Esophagus muscularis mucosa (tissue), 4 donors: ENCODE measurements at places on chromosomes 1 and 21.

DNA sequence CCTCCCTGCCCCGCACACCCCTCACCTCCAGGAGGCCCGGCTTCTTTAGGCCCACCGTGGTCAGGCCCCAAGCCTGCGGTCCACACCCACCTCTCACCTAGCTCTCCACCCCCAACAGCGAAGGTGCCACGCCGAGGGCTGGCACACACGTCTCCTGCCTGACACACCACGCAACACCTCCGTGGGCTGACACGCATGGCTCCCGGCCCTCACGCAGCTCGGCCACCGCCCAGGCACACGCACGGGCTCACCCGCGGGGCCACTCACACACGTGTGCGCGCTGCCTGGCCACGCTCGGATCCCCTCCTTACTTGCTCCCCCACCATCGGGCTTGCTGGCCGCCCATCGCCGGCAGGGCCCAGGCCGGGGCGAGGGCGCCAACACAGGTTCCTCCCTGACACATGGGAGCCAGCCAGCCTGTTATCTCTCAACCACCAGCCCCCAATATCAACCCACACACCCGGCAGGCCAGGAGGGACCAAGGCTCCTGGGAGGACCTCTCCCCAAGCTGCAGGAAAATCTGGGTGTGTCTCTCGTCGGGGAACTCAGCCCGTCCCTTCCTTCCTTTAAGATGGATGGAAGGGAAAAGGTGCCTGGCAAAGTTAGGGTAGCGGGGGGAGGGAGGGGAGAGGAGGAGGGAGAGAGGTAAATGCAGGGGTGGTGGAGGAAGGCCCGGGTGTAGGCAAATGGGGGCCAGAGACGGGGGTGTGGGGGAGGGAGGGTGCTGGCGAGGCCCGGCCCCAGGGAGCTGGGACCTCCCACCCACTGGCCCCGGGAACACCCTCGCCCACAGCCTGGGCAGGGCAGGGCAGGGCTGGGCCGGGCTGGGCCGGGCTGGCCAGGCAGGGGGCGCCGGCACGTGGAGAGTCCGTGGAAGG lies 546 bp downstream of the ELOVL1 start:
- no peak for DNase-seq

DNA sequence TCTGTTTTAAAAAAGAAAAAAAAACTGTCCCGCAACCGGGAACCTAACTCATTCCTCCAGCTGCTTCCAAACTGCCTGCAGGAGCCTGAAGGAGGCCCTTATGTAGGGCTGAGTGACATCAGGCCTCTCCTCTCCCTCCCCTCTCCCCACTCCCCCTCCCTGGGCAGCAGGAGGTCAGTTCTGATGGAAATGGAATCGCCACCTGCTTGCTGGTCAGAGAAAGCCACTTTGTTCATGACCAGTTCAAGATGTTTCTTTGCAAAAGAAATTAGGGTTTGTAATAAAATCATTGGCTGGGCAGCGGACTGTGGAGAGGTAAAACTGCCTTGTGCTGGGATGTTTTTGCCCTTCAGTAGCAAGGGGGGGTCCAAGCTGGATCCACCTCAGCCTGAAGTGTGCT lies at the start of gene MAP1LC3C:
TSS of gene MAP1LC3C (minus strand) at position 73 of the 400 bp plus-strand sequence. CDS start 90 bp downstream, outside the sequence.
- no peak for DNase-seq

GRCh38 chr1:93588206-93588605 lies 93.4 kb downstream of the BCAR3 start:
- no peak for DNase-seq

GRCh38 chr1:90402893-90403849 lies 313.9 kb downstream of the BARHL2 start:
- no peak for DNase-seq

DNA sequence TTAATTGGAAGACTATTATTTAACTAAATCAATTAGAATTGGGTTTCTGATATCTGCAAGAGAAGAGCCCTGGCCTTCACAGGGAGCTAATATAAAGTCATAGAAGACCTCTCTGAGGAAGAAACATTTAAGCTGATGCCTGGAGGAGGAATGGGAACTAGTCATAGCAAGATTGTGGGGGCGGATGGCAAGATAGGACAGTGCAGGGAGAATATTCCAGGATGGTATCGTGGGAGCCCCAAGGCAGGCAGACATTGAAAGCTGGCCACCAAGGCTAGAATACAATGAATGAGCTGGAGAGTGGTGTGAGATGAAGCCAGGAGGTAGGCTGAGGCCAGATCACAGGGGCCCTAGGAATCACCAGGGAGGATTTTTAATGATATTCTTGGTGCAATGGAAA lies 20.8 kb upstream of the MYSM1 start:
- peak; percentile 37 for DNase-seq

DNA sequence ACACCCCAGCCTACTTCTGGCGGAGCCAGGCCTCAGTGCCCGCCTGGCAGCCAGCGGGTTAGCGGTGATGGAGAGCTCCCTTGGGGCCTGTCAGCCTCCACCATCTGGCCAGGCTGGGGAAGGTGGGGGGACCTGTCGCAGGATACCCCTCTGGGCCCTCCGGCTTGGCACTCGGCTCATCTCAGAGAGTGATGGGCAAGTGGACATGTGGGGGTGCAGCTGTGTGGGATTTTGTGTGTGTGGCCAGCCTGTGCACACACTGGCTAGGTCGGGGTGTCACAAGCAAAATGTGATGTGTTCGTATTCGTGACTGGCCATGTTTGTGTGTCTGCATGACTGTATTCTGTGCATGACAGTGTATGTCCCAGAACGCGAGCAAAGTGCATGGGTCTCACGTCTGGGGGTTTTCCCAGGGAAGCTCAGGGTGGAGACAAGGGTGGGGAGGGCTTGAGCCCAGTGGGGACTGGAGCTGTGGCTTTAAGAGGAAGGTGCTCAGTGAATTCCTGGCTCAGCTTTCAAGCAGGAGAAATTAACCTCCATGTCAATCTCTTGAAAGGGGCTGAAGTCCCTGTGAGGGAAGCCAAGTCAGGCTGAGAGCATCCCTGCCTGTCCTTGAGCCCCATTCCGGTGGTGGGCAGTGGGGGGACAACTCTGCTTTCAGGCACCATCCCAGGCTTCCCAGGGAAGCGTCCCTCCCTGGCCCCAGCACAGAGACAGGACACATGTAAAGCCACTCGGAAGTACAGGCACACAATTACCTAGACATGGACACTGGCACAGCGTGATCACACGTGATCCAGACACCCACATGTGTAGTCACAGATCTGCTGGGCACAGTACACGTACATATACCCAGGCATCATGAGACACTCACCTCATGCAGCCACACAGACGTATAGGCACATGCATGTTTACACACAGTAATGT lies 21.1 kb upstream of the ADGRB2 start:
- DNase-seq, result no peak

DNA sequence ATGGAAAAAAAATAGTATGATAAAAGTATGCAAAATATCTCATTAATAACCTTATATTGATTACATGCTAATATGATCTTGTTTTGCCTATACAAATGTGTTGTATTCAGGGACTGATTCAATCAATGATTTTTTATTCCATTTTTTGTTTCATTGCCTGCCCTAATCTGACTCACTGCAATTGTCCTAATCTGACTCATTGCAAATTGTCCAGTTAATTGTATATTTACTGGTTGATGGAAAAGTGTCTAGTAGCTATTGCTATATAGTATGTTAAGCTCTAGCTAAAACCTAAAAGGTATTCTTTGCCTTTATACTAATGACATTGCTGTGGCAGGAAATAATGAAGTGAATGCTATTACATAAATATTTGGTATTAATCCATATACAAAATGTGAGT lies 728.9 kb upstream of the ZP4 start:
- DNase-seq, result no peak

DNA sequence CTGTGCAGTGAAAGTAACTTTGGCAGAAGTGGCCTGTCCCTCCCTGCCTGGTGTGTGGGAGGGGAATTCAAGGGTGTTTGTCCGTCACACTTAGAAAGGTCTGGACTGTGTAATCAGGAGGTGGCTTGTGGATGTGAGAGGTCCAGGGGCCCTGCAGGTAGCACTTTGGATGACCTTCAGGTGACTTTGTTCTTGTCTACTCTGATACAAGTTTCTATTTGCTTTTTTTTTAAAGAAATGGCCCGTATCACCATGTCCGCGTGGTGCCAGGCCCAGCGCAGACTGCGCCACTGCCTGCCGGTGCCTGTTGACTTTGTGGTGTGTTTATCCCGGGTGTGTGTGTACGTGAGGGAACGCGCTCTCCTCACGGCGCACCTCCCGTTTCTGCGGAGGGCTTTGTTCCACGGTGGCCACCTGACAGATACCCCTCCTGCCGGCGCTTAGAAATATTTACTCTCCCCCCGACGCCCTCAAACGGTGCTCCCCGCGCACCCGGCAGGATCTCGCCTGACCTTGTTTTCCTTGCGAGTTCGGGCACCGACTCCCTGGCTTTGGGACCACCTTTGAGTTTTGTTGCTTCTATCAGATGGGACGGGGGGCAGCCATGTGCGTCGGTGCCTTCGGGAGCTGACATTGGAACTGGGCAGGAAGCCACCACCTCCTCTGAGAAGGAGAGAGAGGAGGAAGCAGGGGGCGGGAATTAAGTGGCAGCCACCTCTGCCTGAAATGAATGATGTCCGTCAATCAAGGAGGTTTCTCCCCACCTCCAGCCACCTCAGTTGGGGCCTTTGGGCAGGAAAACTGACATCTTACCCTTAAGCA lies 119.4 kb downstream of the PRDM16 start:
- DNase-seq, result no peak

DNA sequence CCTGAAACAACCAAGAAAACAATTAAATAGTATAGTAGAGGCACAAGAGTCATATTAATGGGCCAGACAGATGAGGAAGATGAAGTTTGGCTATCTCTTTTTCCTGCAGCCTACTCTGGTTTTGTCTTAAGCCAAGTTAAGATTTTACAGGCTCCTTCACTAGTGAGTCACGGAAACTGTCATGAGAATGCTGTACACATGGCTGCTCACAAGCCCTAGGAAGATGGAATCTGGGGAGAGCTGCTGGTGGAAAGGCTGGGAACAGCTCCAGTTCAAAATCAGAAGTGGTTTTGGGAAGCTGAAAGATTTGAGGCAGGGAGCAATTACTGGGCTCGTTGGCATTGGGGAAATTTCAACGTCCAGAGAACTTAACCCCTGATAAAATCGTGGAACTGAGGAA lies 46.4 kb upstream of the S1PR1 start:
- DNase-seq, result no peak

DNA sequence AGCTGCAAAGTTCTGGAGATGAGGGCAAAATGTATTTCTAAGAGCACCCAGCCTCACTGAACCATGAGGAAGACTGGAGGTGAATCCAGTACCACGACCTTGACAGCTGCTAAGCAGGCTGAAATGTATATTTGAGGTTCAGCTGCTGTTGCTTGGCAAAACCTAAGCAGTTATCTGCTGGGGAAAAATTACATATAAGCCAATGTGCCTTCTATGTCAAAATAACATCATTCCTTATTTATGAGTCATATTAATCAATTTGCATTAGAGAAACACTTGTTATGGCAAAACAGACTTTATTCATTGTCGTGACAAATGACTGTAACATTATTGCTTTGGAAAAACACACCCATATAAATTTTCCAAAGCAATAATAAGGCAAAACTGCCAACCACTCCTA lies 560.5 kb upstream of the NR5A2 start:
- DNase-seq, result no peak

DNA sequence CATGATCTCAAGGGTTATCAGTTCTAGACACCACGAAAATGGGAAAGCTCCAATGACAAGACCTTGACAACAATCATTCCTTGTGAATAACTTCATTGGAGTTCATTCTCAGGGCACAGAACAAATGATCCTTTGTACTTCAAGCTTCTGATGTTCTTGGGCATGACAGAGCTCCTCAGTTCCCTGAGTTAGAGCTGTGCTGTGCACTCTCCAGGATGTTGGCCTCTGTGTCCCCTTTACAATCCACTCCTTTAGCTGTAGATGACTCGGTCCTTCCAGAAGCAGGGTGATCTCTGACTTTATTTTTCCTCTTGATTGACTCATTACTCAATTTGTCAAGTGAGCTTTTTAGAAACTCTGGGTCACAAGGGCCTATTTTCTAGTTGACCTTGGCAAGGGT lies 3.9 kb upstream of the FAM78B start:
- no peak for DNase-seq

DNA sequence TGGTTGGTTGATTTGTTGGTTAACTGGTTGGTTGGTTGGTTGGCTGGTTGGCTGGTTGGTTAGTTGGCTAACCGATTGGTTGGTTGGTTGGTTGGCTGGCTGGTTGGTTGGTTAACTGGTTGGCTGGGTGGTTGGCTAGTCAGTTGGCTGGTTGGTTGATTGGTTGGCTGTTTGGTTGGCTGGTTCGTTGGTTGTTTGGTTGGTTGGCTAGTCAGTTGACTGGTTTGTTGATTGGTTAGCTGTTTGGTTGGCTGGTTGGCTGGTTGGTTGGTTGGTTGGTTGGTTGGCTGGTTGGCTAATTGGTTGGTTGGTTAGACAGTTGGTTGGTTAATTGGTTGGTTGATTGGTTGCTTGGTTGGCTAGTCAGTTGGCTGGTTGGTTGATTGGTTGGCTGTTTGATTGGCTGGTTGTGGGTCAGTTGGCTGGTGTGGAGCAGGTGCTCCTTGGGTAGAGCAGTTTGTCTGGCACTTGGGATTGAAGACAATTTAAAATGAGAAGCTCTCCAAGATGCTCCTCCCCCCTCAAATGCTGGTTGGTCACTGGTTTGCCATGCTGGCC lies 6.9 kb downstream of the RSPH1 start:
- DNase-seq, result no peak

DNA sequence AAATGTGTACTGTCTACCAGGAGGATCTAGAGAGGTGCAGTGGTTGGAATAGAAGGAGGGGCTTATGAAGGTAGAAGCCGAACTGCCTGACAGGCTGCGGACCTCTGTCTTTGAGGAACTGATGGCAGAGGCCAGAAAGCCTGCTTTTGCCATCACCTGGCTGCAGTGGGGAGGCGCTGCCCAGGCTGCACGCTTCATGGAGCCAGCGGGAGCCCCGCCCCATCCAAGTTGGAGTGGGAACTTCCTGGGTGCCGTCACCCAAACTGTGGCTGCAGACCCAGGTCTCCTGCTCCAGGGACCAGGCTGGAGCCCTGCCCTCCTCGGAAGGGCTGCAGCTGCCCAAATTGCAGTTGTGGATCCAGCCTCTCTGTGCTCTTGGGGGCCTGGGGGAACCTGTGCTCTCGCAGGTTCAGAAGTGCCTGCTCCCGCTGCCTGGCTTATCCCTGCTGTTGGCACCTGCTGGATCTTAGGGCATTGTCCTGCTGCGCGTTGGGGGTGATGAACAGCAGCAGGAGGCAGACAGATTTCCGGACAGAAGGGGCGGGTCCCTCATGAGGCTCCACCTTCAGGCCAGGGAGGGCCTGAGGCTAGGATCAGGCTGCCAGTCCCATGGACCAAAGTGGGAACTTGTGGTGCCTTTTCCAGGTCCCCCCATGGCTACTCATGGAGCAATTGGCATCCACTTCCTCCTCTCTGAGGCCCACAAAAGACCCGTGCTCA lies 118.0 kb upstream of the PLPPR4 start:
- DNase-seq, result no peak

- DNase-seq, result no peak
These were observed 7.2 kb upstream of the PTGER3 start for GRCh38 chr1:71054791-71055190.

GRCh38 chr1:153929426-153929825 lies 6.7 kb upstream of the GATAD2B start:
- DNase-seq, result no peak

DNA sequence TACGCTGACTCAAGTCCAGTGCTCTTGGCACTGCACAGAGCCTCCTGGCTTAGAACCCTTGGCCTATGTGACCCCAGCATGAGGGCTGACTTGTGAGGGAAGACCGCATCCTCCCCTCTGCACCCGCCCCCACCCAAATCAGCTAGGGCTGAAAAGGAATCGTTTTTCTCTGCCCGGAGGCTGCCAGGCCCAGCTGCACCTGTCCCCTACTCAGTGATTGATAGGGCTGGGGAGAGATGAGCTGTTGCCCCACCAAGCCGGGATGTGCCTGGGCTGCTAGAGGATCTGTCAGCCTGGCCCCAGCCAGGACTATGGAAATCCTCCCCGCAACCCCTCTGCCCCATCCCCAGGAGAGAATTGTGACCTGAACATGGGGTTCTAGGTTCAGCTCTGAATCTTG lies 20.6 kb downstream of the MYOG start:
- no peak for DNase-seq
